ENCODE measurements at places on chromosomes 6 and 20.

GRCh38 chr20:5154543-5154925 is 27.7 kb downstream of the CDS2 start:
- DNase-seq = no peak

DNA sequence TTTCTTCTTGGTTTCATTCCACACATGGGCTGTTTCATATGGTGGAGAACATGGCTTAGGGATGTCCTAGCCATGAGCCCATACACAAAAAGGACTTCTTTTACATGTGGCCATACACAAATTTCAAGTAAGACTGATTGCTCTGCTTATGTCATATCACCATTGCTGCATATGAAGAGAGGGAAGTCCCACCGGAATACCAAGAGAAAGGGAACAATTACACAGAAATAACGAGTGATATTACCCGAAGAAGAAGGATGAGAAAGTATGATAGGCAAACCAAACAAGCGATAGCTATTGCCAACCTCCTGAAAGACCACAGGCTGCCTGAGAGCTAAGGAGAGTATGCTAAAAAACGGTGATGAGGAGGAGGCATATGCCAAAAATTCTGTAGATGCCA is 70.5 kb upstream of the TNFRSF21 start:
- DNase-seq = no peak

- peak; percentile 74 for DNase-seq
These were observed 354.1 kb upstream of the MAP3K7 start for GRCh38 chr6:90940812-90941481.

- DNase-seq = no peak
These were observed 1.1 kb upstream of the CD109 start for GRCh38 chr6:73694711-73695411.

DNA sequence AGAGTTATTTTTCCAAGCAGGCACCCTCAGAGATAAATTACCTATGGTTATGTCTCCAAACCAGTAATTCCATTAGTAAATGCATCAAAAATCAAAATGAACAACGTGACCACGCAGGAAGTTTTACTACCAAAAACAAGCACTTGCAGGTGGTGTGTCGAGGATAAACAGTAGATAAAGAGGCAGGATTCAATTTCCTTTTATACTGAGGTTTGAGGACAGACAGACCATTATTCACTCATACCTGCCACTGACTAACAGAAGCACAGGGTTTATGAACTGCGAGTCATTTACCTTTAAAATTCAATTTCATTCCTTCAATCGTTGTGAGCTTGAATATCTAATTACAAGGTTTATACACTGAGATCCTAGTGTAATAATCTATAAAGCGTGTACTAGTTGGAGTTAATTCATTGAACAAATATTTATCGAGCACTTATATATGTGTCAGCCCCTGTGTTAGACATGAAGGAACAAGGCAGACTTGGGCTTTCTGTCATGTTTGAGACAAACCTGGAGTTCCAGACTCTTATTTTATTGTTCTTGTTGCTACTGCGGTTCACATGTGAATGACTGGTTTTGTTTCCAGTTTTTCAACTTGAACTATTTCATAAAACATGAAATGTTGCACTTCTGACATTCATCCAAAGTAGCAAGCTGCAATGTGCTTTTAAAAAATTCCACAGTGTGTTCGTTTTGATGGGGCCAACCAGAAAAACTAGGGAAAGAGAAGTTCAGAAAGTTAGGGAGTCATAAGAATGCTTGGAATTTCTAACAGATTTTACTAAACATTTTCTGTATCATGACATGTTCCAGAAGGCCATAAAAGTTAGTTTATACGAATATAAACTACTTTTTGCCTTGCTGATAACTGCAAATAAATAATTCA is 205.6 kb downstream of the UST start:
- DNase-seq = no peak

- peak; percentile 10 for DNase-seq
These were observed 128.7 kb downstream of the EYA4 start for GRCh38 chr6:133369773-133370272.

- DNase-seq = no peak
These were observed 74.0 kb upstream of the POPDC3 start for GRCh38 chr6:105253787-105254186.

DNA sequence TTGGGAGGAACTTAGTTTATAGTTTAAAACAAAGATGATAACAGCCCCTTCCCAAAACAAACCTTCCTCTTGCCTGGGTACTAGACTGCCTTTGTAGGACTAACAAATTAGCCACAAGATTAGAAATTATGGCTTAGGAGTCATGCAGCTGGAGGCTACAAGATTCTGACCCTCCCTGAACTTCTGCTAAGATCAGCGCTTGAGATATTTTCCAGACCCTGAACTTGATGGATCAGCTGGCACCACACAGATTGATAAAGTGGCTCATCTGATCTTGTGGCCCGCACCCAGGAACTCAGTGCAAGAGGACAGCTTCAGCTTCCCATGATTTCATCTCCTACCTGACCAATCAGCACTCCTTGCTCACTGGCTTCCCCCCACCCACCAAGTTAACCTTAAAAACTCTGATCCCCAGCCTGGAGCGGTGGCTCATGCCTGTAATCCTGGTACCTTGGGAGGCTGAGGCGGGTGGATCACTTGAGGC is 5.9 kb upstream of the SERINC3 start:
- no peak for DNase-seq

DNA sequence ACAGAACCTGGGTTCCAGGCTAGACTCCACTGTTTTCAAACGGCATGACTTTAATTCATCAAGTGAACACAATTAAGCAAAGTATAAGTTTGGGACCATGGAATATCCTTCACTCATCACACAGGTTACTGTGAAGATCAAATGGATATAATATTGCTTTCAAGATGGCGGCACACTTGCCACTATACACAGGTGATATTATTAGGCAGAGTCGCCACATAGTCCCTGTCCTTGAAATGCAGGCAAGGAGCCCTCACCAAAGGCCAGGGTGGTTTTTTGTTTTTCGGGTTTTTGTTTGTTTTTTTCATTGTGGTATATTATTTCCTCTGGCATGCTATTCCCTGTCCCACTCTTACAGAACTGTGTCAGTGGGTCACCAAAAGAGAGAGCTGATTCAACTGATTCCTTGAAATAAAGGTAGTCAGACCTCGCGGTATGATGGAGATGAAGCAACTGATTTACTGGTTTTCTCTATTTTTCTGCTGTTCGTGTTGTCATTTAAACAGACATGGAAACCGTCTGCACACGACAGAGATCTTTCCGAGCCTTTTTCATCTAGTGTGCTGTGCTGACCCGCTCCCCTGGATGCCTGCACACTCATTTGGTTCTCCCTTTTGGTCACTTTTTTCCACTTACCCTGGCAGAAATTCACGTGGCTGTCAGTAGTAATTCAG is 29.7 kb downstream of the MYB start:
- DNase-seq = no peak

DNA sequence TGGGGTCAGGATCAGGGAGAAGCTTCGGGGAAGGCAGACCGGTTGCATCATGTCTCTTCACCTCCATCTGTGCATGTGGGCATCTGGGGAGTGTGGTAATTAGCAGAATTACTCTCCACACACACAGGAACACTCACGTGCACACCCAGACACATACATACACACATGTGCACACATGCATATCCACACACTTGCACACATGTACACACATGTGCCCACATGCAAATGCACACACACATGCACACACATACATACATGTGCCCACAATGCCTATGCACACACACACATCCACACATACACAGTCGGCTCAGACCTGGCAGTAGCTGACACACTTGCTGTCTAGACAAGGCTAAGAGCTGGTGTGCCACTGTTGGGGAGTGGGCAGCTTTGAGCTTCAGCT is 212.3 kb upstream of the PMEPA1 start:
- no peak for DNase-seq

DNA sequence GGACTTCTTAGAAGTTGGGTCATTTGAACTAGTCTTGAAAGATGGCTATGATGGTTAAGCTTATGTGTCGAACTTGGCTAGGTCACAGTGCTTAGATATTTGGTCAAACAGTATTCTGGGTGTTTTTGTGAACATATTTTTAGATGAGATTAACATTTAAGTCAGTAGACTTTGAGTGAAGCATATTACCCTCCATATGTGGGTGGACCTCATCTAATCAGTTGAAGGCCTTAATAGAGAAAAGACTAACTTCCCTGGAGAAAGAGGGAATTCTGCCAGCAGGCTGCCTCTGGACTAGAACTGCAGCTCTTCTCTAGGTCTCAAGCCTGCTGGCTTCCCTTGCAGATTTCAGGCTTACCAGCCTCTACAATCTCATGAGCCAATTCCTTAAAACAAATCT is 76.9 kb downstream of the RCAN2 start:
- no peak for DNase-seq

DNA sequence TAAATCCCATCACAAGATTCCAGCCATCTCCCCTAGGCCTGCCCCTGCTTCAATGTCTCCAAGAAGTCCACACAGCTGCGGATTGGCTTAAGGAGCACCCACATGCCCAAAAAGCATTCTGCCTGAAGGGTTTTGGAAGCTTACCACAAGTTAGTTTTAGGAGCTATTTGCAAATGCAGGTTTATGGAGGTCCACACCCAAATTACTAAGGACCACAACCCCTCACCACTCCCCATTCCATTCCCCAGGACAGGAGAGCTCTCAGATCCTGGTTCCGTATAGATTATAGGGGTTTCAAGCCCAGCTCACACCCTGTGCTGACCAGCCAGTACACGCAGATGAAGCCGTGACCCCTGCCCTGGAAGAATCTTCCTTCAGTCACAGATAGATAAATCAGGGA is 24.3 kb upstream of the PXDC1 start:
- no peak for DNase-seq

DNA sequence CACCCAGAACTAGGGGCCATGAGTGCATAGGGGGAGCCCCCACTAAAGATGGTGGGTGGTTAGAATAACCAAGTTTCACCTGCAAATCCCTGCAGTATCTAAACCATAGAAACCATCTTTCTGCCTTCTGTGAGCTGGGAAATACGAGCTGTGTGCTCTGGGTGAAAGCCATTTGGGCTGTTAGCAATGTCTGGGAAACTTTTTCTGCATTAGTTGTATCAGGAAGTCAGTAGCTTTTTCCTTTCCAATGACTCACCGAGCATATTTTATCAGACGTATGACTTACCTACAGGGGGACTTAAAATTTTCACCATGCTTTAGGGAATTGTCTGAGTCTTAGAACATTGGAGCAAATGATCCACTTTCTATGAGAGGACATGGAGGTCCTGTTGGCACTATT is 584.0 kb downstream of the QKI start:
- DNase-seq = no peak

- no peak for DNase-seq
These were observed 1.4 kb upstream of the SCRT2 start for GRCh38 chr20:676967-677366.

DNA sequence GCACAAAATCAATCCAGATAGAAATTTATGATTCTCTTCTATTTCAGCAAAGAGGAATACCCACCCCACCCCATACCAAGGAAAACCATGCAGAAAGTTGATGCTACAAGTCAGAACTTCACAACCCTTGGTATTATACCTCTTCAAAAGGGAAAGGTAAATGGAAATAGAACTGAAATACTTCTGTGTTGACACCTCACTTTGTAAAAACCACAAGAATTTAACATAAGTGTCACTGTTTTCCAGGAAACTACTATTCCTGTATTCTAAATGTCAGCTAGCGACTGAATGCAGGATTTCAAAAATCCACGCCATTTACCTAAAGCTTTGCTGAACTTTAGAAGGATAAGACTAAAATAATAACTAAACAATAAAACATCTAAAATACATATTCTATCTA is 3.6 kb downstream of the CPNE1 start:
- DNase-seq = no peak

DNA sequence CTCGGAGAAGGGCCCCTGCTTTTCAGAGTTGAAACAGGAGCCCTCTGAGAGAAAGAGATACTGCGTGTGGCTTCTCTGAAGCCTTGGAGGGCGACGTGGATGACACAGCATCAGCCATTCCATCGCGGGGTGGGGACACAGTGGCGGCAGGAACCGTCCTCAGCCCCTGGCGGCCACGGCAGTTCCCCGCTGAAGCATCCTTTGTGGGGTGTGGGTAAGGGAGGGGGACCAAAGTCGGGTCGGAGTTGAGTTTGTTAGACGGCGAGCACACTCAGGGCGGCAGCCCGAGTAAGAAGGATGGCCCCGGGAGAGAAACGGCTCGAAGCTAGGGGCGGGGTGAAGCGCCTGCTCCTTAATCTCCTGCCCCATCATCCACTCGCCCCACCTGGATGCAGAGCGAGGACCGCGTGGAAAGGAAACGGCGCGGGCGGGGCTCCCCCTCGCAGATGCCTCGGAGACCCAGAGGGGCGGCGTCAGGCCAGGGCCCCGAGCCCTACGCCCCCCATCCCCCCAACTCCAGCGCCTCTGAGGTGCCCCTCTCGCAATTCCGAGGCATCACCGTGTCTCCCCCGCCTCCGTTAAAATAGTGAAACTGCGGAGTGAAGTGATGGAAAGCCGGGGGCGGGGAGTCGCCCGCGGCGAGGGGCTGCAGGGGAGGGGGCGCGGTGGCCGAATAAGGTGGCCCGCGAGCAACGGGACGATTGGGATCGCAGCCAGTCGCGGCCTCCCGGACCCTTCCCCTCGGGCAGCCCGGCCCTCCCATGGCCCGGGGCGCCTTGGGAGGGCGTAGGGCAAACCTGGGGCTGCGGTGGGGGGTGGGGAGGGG is 796 bp upstream of the RREB1 start:
- DNase-seq = peak; percentile 46

GRCh38 chr20:34874094-34874654 is 1.5 kb upstream of the GGT7 start:
- peak; percentile 94 for DNase-seq

GRCh38 chr6:156485150-156485549 is 292.0 kb upstream of the ARID1B start:
- DNase-seq = no peak

GRCh38 chr6:37134396-37135191 is 35.4 kb upstream of the PIM1 start:
- no peak for DNase-seq

DNA sequence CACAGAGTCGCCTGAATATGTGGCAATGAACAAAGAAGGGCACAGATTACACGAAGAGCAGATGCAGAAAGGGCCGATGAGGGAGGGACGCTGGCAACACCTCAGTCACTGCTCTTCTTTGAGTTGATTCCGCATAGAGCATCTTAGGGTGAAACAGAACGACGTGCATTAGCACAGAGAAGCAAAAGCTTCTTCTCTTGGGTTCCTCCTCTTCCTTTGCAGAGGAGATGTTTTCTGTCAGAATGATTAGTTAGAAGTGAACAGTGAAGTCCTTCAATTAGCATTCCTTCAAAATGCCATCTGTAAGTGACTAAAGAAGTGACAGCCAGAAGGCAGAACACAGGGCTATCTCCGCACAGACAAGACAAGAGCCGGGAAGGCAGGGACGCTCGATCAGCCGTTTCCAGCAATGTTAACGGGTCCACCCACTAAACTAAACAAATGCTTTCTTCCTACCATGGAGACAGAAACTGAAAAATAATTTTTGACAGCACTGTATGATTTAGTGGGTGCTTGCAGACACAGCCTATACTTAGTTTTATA is 219.8 kb upstream of the AGPAT4 start:
- no peak for DNase-seq

DNA sequence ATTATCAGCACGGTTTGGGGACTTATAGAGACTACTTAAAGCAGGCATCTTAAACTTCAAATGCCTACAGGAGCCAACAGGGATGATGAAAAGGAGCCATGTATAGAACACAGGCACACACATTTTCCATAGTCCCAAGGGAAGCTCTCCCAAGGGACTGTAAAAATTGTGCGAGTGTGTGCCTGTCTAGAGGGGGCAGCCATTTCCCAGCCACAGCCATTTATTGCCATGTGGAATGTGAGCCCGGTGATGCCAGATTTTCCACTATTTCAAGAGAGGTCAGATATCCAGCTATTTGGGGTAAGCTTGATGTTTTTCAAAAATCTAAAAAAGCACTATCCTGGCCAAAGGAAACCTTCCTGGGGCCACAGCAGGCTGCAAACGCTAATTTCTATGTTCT is 24.1 kb upstream of the RALY start:
- DNase-seq = no peak

- no peak for DNase-seq
These were observed at the start of gene SLC17A9 for GRCh38 chr20:62952373-62952967. SLC17A9 (plus strand) TSS chr20:62952709; CDS start chr20:62952831, 122 bp downstream.
